ENCODE measurements at places on chromosomes 12 and 14.

DNA sequence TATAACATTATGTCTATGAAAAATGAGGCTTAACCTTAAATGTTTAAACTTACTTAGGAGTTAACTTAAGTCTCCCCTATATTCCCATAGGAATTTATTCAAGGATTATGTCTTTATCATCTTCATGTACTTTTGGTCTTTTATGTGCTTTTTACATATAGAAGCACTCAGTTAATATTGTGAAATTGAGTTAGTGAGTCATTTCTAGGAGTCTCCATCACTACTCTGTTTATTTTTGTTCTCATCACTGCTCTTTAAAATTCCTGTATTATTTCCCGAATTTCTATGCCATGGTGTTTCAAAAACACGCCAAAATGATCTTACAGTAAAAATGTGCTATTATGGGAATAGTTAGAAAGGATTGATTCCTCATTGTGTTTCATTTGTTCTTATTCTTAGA lies 31.6 kb downstream of the TBC1D15 start:
- no peak for DNase-seq

GRCh38 chr12:53625373-53625945 lies 723 bp downstream of the ATF7 start:
- DNase-seq: no peak

- no peak for DNase-seq
Measured at GRCh38 chr14:103031956-103032355, 25.4 kb downstream of the CDC42BPB start.

DNA sequence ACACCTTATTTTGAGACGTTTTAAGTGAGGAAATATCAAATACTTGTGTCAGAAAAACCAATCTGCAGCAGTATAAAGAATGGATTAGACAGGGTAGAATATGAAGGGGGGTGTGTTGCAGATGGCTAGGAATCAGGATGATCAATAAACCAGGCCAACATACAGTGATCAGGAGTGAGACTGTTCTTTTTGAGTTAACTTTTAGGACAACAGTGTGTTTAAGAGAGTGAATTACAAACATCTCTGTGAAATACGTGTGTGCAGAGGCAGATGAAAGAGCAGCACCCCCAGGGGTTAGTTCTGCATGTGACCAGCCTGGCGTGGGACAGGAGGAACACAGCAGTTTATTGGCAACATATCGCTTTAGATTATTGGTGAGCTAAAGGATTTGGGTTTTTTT lies 10.6 kb upstream of the NRDE2 start:
- no peak for DNase-seq

DNA sequence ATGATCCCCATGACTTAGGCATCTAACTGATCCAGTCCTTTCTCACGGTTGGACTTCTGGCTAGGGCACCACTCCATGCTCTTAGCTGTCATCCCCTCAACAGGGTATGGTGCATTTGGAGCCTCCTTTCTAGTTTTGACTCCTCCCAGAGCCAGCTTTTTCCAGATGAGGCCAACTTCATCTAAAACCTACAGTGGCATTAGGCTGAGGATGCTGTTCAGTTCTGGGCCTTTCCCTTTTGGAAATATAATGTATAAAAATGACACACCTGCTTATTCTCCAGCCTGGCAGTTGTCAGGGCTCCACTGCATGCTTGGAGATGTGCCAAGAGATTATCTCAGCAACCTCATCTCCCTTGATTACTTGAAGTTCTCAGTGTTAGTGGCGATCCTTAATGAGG lies 239.7 kb downstream of the EMP1 start:
- DNase-seq: no peak

Measured in stimulated activated CD4-positive, alpha-beta T cell treated with anti-CD3 and anti-CD28 coated beads, Interleukin-15, amount 100 ng/mL, for 1 hour (primary cell).